H9 (cell line): ENCODE measurements at places on chromosomes 13 and 19.

- no peak for DNase-seq
These were observed 528.7 kb upstream of the KLF12 start for GRCh38 chr13:74662905-74663304.

DNA sequence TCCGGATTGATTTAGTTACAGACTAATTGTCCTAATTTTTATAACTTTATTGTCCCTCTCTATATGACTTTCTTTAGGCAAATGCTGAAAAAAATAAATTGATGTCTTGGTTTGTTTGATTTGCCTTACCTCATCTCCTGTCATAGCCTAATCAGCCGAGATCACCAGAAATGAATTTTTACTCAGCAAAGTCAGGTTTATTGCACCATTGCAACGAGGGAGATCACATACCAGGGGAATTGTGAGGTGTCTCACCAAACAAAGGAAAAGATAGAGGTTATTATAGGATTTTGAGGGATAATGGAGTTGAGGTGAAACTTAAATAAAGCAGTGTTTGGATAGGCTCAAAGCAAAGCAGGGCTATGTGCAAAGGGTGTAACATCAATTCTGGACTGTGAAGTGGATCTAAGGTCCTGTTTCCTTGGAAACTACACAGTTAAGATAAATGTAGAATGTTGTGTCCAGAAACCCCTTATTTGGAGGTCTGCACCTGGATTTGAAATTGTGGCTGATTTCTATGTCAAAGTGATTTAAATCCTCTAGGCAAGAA lies 372.6 kb downstream of the OXGR1 start:
- DNase-seq = no peak

GRCh38 chr13:61410669-61411297 lies 4.9 kb downstream of the PCDH20 start:
- DNase-seq = no peak

DNA sequence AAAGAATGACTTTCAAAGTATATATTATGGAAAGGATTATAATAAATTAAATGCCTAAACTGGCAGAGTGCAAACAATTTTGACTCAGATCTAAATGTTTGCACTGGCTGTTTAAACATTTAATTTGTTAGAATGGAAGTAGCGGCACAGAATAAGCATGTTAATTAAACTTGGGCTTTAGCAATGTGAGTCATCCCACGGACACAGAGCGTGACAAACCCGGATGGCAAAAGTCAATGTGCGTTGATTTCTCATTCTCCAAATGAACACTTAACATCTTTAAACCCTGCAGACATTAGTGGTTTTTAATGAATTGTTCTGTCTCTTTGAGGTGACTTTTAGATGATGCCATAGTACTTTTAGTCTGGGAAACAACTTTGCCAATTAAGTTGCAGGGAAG lies 38.4 kb downstream of the PCDH8 start:
- no peak for DNase-seq

DNA sequence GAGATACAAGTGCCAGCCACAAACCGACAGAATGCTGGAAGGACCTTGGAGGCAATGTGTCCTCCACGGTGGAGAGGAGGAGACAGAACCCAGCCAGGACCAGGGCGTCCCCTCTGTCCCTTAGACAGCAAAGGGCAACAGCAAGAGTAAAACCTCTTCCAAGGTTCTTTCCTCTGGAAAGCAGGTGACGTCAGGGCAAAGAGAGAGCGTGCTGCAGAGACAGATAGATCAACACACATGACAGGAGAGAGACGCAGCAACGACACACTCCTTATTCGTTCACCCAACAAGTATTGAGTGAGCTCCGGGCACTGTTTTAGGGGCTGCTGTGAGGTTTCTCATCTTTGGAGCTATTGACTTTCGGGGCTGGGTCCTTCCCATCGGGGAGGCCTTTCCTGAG lies 1.3 kb upstream of the GALP start:
- DNase-seq = no peak

DNA sequence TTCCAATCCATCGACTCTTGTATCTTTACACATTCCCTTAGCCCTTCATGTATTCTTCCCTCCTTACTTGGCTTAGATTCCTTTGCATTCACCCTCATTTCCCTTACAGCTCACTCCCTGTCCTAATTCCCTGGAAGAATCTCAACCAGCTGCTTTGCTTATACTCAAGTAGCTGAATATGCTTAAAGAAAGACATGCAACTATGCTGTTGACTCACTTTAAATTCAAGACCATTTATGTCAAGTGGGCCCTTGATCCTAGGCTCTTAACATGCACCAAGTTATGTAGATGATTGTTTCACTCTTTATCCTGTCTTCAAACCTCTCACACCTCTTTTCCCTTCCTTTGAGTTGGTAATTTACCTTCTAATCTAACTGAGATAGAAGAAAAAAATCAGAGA lies 7.4 kb downstream of the CCDC122 start:
- DNase-seq = no peak

GRCh38 chr13:36950920-36951319 lies 30.9 kb upstream of the SMAD9 start:
- no peak for DNase-seq

DNA sequence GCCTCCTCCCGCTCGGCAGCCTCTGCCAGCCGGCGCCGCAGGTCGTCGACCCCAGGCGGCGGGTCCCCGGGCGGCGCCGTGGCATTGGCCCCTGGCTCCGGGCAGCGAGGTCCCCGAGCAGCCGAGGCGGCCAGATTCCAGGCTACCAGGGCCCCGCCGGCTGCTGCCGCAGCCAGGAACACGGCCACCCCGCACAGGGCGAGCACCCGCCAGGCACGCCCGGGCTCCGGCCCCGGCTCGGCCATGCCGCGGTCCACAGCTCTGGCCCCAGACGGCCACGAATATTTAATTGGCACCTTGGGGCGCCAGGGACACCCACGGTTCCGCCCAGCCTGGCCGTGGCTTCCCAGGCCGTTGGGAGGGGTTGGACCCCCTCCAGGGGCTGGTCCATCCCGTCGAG lies at the start of gene CCDC194:
Gene CCDC194, minus strand, starts transcription at position 283 of the 400 bp plus-strand sequence. Its CDS starts 38 bp downstream, at position 245.
- DNase-seq = no peak

DNA sequence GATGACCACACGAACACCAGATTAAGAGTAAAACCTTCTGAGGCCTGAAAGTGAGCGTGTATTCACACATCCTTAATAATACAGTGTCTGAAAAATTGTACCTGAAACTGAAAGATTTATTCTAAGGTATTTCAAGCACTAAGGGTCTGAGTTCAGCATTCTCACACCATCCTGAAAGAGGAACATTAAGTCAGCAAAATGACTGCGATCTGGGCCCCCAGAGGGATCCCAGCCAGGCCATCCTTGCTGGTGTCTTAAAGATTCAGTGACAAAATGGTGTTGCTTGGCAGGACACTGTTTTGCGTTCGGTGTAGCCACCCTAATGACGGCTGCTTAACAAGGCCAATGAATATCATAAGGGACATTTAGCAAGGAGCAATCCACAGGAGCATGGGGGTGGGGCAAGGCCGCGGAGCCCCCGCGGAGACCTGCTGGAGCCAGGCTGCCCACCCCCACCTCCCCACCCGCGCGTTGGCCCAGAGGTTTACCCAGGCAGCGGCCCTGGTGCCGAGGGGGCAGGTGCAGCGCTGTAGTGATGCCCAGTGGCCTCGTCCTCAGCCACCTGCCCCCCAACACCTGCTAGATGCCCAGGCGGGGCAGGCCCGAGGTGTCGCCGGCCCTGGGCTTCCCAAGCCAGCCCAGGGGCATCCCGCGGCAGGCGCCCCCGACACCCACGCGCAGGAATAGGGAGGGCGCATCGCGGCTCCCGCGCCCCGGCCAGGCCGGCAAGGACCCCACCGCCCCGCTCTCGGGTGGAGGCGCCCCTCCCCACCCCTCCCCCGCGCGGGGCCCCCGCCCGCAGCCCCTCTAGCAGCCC lies 742 bp downstream of the NALCN start:
- DNase-seq = no peak

DNA sequence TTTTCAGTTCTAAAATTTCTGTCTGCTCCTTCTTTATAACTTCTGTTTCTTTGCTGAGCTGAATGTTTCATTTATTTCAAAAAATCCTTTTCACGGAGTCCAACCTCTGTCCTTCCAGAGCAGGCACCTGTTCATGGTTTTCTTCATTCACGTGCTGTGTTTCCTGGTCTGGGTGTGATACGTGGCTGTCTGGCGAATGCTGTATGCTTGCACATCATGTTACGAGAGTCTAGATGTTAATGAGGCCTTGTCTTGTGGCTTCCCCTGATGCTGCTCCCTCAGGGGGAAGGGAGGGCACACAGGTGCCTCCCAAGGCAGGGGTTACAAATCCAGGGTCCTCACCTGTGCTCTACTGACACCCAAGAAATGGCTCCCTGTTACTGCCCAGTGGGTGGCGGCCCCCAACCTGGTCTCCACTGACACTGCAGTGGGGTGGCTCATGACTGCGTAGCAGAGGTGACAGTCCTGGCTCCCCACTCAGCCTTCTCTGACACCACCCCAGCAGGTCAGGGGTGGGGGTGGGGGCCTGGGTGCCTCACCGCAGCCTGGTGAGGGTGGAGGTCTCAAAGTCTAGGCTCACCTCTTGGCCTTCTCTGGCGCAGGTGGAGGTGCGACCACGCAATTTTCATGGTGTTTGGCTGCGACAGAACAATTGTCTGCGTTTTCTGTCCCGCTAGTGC lies 20.1 kb upstream of the RAB20 start:
- no peak for DNase-seq

DNA sequence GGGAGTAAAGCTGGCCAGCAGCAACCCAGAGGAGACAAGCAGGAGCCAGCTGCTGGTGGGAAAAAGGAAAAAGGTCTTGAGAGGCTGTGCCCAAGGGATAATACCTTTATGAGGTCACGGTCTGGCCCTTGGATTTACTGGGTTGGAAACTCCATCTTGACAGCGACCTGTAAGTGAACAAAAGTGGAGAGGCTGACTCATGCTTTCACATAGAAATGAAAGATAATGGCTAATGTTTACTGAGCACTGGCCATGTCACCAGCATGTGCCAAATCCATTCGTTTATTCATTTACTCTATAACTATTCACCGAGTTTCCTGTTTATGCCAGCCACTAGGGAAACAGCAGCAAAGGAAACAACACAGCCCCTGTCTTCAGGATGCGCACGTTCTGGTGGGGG lies 4.7 kb downstream of the VRK3 start:
- no peak for DNase-seq

GRCh38 chr19:888581-889385 lies 4.2 kb downstream of the MED16 start:
- no peak for DNase-seq

DNA sequence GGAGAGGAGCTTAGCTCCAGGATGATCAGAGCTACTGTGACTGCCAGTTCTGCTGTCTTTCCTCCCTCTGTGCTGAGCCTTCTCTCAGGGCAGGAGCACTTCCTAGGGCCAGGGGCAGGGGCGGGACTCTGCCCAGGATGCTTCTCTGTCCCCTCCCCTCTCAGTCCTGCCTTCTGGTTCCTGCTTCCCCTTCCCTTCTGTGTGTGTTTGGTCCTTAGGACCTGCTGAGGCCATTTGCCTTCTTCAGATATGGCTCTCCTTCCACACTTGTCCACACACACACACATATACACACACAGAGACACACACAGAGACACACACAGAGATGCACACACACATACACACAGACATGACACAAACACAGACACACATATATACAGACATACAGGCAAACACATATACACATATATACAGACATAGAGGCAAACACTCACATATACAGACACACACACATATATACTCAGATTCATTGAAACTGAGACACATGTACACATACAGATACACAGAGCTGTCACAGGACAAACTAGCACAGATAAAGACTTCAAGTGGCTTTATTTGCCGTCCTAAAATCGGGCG lies 22.0 kb upstream of the CD177 start:
- DNase-seq = no peak

DNA sequence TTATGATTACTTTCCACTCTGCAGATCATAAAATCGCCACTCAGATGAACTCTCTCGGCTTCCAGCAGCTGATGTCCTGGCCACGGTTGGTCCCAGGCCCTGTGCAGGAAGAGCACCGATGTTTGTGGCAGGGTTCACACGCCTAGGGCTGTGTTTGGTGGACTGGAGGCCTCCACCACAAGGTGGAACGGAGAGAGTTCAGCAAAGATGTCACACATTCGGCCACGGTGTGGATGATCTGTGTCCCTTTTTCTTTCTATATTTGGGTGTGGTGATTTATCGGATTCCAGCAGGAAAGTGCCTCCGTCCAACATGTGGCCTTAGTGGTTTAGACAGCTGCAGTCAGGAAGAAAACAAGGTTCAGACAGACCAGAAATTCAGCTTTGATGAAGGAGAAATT lies 521 bp upstream of the SHISA2 start:
- no peak for DNase-seq

GRCh38 chr13:112770504-112770903 lies 80.7 kb downstream of the ATP11A start:
- DNase-seq = peak; percentile 23

DNA sequence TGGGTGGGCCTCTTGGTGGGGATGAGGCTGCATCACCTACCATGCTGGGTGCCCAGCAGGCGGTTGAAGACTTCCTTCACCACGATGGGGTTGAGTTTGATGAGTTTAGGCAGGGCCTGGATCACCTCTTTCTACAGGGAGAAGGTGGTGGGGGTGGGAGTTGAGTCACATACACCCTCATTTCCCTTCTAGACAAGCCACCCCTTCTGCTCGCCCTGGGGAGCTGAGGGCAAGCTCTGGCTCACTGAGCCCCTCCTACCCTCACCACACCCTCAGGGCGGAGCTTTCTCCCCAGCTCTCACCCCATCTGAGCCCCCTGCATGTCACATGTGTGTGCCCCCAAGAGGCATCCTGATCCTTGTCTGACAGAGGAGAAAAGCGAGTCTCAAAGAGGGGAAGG lies 7.6 kb upstream of the RSPH6A start:
- no peak for DNase-seq
